ENCODE measurements at places on chromosomes 7 and 10.

GRCh38 chr7:30765408-30765807 is 5.8 kb upstream of the MINDY4 start:
- DNase-seq, result no peak

GRCh38 chr7:158894825-158895224 is 38.5 kb downstream of the DYNC2I1 start:
- no peak for DNase-seq

DNA sequence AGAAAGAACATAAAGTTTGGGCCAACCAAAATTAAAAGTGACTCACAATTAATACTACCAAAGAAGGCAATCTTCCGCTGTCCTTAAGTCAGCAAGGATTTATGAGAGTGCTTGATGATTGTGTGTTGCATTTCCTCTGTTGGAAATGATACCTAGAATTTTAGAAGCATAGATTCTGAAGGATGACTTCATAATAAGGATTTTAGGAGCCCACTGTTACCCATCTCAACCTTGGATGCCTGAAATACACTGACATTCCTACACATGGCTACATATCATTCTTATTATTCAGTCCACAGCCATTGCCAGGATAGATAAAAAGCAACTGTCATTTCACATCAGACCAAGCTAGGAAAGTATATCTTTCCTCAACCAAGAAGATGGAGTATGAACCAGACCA is 823.8 kb downstream of the LRMDA start:
- no peak for DNase-seq

DNA sequence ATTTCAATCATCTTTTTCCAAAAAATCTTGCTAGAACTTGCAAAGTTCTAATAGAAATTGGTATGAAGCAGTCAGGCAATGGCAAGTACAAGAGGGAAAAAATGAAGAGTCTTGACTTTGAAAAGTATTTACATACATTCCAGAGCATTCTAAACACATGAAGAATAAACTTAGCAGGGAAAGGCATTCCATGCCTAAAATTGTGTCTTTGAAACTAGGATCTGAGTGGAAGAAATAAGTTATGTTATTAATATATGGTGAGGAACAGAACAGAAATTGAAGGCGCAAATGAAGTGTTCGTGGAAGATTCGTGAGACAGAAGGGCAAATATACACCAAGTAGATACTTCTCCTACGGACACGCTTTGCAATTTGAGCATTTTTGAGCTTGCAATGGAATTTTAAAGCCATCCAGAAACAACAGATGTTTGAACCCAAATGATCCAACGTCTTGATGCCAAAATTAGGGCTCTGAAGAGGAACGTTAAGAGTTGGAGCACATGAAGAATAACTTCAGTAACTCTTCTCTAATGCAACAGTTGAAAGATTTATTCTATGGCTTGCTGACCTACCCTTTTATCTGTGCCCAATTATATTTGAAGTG is 40.6 kb upstream of the SEPTIN7 start:
- no peak for DNase-seq

GRCh38 chr7:41431671-41432070 is 271.2 kb downstream of the INHBA start:
- no peak for DNase-seq

Data from stimulated activated CD8-positive, alpha-beta memory T cell treated with anti-CD3 and anti-CD28 coated beads, Interleukin-4, amount 100 ng/mL, for 1 hour (primary cell).